ENCODE measurements at places on chromosomes 1 and 21.

- DNase-seq, result peak; percentile 60
These were observed 2.8 kb upstream of the SPSB1 start for GRCh38 chr1:9289711-9290485.

DNA sequence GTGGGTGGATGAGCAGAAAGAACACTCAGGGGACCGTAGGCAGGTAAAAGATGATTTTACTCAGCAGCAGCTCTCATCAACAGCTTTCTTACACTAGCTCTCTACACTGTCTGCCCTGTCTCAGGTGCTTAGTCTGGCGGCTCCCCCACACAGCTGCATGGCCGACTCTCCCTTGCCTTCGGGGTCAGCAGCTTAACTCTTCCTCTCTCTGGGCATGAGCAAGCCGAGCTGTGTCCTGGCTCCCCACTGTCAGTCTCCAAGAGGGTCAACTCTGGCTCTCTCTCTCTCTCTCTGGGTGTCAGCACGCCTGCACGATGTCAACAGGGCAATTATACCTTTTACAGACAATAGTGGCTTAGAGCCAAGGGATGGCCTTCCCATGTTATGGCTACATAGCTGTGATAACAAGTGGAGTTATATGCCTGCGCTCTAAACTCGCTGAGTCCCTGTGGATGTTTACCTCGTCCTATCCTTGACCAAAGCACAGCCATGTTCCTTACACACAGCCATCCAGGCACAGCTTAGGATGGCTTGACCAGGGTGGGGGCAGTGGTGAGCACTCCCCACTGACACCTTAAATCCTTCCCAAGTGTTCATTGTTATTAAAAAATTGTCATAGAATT lies 3.1 kb upstream of the BCL10 start:
- DNase-seq, result no peak

DNA sequence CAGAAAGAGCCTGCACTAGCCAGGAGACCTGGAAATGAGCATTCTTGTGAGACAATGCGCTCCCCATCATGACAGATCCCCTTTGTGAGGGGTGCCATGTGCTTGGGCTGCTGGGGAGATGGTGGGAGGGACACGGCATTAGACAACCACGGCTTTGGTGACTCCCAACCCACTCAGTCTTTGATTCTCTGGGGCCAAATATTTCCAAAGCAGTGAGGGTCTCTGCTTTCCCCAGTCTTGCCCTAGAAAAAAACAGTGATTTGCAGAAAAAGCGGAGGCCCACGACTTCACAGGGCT lies 10.2 kb downstream of the SLC45A3 start:
- no peak for DNase-seq

GRCh38 chr1:65844296-65844695 lies 51.6 kb downstream of the PDE4B start:
- DNase-seq, result no peak

DNA sequence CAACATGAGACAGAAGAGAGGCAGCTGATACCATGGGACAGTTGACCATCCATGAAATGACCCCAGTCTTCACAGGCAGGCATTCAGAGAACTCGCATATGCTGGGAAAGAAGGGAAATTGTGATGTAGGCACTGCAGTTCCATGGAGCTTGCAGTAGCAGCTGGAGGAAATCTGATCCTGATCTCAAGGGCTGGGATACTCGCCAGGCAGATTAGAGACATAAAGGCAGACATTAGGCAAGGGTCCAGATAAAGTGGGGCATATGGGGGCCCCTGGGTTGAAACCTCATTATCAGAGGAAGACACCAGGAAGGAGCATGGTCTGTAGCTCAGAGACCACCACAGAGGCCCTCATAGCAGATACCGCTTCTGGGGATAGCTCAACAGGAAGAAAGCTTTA lies 48.7 kb upstream of the TNR start:
- DNase-seq, result no peak

DNA sequence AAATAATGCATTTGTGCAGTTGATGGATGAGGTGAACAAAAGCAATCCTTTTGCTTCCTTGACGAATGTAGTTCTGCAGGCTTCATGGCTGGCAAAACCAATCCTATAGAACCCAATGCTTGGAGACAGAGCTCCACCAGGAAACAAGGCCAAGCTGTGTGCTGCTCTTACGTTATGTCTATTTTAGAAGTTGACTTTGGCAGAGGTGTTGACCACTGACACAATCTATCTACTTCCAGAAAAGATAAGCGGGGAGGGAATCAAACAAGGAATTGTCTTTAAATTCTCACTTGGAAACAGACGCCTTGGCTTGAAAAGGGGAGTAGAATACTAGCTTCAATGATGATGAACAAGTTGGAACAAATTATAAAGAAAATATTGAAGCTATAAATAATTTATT lies 211.2 kb downstream of the SETD4 start:
- DNase-seq, result no peak

- no peak for DNase-seq
These were observed 223.1 kb downstream of the RPS6KC1 start for GRCh38 chr1:213274140-213274539.

GRCh38 chr1:27011976-27012563 lies 580 bp downstream of the TENT5B start:
- DNase-seq, result no peak

DNA sequence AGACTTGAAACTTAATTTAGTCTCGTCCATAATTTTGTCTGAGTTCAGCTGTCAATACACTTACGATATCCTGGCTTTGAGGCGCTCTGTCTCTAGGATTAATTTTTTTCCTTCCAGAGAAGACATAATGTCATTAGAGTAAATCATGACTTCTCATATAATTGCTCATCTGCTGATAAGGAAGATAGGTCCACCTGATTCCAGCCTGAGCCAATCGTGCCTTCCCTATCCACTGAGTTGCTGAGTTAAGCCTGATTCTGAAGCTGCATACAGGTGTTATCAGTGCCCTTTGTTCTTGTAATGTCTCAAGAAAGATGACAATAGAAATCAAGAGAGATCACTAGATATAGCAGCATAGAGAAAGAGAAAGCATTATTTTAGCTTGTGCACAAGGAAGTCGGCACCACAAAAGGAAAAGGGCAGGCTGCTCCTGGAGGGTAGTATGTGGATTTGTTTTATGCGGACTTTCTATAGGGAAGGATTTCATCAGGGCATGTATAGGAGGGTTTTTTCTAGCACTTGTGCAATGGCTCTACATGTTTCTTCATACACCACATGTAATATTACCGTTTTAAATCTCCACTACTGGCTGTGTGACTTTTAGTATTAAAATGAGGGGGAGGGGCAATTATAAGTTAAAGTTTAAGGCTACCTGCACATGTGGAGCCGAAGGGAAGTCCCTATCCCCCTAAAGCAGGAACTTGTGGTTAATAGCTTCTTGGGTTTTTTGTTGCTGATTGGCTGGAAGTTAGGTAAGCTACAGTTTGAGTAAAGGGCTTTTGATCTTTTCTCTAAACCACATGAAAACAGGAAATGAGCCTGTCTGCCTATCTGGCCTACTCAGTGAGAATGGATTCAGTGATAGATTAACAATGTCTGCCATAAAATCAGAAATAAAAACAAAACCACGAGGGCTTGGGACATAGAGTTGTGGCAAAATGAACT lies 133.4 kb downstream of the PLPPR5 start:
- DNase-seq, result no peak

DNA sequence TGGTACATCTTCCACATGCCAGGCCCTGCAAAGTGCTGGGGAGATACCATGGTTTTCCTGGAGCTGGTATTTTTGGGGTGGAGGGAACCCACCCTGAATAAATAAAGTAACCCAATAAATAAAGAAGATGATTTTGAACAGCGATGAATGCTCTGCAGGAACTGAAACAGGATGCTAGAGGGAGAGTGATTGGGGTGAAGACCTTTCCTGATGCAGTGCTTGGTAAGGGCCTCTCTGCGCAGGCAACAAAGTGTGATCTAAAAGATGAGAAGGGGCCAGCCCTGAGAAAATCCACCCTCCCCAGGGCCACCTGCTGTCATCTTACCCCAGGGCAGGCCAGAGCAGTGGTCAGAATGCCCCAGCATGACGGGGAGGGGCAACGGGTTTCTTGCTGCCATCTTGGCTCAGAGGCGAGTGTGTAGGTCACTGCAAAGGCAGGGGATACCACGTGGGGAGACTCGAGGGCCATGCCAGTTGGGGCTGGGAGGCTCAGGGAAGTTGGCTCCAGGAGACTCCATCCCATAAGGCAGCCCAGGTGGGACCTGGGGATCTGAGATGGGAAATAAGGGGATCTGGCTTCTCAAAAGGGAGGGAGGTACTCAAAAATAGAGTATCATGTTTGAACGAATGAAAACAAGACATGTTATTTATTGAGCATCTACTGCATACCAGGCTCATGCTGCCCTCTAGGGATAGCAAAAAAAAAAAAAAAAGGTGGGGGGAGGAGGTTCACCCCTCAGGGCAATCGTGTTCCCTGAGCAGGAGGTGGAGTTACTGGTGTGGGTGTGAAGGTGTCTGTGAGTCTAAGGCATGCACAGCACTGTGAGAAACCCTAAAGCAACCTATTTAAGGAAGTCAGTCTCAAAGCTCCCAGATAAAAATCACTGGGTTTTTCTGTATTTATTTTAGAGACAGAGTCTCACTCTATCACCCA lies 2.8 kb downstream of the SRARP start:
- DNase-seq, result no peak

- DNase-seq, result no peak
These were observed 27.5 kb downstream of the COA6 start for GRCh38 chr1:234400773-234401172.

- no peak for DNase-seq
These were observed 73.2 kb downstream of the KDM1A start for GRCh38 chr1:23092447-23092846.
